ENCODE measurements at places on chromosomes 5 and 9.

GRCh38 chr9:121960665-121961064 lies 132.4 kb downstream of the TTLL11 start:
- DNase-seq: no peak

DNA sequence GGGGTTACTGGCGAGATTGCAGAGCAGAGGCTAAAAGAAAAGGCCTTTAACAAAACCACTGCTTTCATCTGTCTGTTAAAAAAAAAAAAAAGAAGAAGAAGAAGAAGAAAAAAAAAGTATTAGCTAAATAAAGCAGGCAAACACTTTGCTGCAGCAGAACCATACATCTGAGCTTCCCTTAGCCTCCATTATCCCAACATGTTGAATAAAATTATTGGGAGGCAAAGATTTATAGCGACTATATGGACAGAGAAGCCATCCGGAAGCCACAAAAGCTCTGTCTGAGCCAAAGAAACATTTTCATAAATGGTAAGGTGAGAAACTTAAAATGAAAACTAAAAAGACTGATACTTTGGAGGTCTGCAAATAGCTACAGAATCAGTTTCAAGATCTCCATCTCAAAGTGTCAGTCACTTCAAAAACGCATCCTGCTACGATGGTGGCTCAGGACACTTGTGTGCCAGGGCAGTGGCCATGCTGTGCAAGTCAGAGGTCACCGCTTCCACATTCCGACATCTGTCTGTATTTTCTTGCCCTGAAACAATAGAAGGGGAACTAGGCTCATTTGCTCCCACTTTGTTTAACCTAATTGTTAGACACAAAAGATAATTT lies 9.6 kb downstream of the EFNA5 start:
- DNase-seq: no peak

GRCh38 chr5:40288800-40289485 lies 390.8 kb upstream of the PTGER4 start:
- DNase-seq: no peak

DNA sequence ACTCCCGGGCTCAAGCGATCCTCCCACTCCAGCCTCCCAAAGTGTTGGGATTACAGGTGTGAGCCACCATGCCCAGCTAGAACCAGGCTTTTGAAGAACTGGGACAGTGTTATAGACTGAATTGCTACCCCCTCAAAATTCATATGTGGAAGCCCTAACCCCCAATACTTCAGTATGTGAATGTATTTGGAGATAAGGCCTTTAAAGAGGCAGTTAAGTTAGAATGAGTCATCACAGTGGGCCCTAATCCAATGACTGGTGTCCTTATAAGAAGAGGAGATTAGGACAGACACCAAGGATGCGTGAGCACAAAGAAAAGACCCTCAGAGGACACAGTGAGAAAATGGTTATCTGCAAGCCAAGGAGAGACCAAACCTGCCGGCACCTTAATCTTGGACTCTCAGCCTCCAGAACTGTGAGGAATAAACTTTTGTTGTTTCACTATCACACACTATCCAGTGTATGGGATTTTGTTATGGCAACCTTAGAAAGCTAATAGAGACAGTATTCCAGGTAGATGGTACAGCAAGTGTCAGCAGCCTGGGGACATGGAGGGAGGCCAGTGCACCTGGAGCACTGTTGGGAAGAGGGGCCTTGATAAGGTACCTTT lies 31.4 kb upstream of the ERGIC1 start:
- no peak for DNase-seq

GRCh38 chr9:36881743-36882441 lies 152.2 kb downstream of the PAX5 start:
- DNase-seq: no peak

DNA sequence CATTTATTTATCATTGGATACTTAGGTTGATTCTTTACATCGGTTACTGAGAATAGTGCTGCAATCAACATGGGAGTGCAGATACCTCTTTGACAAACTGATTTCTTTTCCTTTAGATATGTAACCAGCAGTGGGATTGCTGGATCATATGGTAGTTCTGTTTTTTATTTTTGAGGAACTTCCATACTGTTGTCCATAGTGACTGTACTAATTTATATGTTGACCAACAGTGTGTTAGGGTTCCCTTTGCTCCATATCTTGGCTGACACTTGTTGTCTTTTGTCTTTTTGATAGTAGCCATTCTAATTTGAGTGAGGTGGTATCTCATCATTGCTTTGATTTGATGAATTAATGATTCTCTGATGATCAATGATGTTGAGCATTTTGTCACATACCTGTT lies 137.3 kb upstream of the PITX1 start:
- no peak for DNase-seq

- no peak for DNase-seq
Observed at GRCh38 chr9:122055701-122056100, 37.4 kb downstream of the TTLL11 start.

DNA sequence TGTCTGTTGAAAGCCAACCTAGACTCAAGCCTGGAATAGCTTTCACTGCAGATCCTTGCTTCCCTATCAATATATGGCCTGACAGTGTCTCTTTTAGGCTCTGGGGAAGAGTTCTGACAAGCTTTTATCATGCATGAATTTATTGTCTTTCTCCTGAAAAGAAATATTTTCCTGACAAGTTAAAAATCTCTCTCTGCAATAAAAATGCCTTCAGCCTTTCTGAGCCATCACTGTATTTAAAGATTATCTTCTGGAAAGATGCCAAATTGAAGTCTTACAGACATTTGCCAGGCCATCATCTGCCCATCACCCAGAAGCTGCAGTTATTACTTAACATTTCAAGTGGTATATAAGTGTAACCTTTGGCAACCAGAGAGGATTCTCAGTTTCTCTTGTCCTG lies 88.1 kb upstream of the HTR1A start:
- no peak for DNase-seq

- no peak for DNase-seq
Observed at GRCh38 chr9:95211028-95211427, 106.5 kb downstream of the FANCC start.

GRCh38 chr5:19616701-19617215 lies 371.2 kb downstream of the CDH18 start:
- no peak for DNase-seq

DNA sequence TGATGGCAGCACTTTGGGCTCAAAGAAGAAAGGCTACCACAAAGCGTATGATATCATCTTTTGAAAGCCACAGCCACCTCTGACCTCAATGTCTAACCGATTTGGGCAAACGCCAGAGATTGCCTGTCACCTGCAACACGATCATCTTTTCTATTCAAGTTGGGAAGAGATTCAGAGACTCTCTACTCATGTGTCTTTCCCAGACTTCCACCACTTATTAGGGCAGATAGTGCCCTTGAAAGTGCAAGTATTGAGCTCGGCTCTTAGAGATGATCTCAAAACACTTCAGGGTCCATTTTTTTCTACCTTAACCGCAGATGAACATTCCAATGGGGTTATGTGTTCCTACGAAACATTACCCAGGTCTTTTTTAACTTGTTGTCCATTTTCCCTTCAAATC lies 213.7 kb downstream of the DRD1 start:
- no peak for DNase-seq

- DNase-seq: no peak
Observed at GRCh38 chr9:124000161-124000783, 11.3 kb upstream of the LHX2 start.

GRCh38 chr5:142215915-142216681 lies 107.5 kb downstream of the NDFIP1 start:
- DNase-seq: no peak

- no peak for DNase-seq
Observed at GRCh38 chr9:9753266-9753665, 859.5 kb downstream of the PTPRD start.

DNA sequence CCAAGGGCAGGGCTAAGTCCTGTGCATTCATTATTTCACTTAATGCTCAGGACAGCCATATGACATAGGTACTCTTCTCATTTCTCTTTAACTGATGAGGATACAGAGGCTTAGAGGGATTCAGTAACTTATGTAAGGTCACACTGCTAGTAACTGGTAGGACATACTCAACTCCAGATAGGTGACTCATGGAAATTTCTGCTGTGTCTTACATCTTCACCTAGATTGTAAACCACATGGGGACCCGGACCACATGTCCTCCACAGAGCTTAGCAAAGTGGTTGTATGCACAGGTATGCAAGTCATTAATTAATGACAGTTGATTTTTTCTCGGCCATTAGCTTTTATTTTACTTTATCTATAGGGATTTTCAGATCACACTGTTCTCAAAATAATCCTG lies 29.3 kb downstream of the SLC1A1 start:
- peak; percentile 47 for DNase-seq

GRCh38 chr9:114545055-114545454 lies 39.8 kb upstream of the WHRN start:
- DNase-seq: no peak

DNA sequence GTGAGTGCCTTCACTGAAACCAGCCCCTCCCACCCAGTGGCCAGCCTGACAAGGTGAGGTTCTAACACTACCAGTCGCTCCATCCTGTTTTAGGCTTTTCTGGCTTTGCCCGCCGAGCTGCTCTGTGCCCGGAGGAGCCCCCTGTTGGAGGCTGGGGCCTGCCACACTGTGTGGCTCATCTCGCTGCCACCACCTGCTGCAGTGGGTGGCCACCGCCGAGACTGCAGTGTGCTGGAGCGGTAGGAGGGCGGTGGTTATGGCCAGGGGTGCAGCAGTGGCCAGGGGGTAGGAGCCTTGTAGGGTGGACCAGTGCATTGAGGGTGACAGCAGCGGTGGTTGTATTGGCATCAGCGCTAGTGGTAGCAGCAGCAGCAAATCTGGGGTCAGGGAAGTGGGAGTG lies 74.7 kb upstream of the PCAT7 start:
- no peak for DNase-seq

DNA sequence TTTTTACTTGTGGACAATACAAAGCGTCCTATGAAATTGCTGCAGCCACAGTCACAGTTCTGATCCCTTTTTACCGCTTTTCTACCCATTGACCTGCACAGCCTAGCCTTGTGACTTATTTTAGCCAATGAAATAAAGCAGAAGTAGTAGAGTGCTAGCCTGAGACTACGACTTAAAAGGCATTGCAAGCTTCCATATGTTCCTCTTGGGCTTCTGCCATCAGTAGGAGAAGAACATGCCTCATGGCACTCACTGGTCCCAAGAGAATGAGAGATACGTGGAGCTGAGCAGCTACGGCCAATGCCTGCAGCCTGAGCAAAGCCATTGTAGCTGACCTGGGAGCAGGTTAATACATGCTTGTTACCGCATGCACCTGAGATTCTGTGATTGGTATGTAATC lies 416.6 kb upstream of the CLINT1 start:
- no peak for DNase-seq

DNA sequence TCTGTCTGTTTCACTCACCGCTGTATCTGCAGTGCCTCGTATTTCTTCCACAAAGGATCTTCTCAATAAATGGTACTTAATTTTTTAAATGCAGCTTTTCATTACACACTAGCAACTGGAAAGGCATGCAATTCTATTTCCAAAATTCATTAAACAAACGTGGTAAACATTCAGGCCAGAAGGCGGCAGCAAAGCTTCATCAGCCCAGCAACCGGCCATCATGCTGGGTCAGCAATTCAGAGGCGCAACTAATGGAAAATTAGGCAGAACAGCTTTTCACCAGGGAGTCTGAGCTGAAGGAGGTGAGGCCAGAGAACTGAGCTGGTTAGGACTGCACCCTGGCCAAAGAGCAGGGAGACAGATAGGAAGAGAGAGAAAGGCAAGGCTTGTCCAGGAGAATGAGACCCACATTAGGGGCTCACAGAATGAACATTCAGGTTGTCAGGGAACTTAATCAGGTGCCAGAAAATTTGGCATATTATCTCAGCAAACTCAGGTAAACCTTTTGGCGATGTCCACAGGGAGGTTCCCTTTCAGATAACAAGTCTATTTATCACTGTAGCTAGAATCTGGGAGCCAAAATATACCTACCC lies 17.7 kb upstream of the RNF180 start:
- no peak for DNase-seq

GRCh38 chr5:6718161-6718681 lies 5.0 kb downstream of the TENT4A start:
- no peak for DNase-seq

DNA sequence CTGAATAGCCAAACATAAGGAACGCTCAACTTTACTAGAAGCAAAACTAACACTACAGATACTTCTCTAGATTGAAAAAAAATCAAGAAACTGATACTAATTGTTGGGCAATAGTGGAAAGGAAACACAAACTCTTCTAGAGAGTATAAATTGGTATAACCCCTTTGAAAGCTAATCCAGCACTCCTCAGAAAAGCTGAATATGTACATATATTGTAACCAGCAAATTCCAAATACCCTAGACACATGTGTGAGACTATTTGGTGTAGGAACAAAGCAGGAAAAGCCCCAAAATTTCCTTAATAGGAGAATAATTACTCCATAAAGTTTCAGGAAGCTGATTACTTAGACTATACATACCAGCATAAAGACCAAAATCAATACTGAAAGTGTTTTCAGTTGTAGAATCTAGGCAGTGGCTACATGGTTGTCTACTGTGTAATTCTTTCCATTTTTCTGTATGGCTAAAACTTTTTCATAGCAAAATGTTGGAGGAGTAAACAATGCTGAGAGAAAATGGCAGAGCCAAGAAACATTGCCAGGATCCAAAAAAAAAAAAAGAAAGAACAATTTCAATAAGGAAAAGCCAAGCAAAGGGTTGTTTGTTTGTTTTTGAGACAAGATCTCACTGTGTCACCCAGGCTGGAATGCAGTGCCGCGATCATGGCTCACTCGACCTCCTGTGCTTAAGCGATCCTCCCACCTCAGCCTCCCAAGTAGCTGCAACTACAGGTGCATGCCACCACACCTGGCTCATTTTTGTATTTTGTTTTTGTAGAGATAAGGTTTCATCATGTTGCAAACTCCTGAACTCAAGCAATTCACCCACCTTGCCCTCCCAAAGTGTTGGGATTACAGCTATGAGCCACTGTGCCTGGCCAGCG lies 15.0 kb downstream of the SKP1 start:
- no peak for DNase-seq

DNA sequence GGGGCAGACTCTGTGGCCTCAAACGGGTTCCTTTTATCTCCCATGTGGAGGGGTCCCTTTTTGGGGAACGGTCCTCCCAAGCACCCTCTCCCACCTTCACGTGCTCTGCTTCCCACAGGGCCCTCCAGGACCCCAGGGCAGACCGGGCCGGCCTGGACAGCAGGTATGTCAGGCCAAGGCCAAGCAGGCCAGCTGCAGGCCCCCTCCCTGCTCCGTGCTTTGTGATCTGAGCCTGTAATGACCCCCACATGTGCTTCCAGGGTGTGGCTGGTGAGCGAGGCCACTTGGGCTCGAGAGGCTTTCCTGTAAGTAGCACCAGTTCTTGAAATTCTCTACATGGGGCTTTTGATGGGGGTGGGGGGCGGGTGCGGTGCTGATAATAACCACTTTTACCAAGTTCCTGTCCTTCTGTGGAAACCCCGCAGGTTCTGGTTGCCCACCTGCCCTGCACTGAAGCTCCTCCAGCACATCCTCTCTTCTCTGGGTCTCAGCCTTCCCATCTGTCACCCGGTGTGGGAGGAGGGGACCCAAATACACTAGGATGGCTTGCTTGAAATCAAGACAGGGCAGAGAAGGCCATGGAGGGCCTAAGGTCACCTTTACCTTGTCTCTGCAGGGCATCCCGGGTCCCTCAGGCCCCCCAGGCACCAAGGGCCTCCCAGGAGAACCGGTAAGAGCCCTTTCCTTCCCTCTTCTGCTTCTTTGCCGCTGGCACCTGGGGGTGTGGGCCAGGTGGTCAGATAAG lies 57.9 kb upstream of the ORM1 start:
- no peak for DNase-seq
